Activated CD8-positive, alpha-beta T cell treated with anti-CD3 and anti-CD28 coated beads for 36 hours (primary cell): ENCODE measurements at places on chromosomes 4 and X. TPM values are rescaled to one million over a fixed set of nuclear protein-coding genes. Genes with fewer than 3 reads are reported as not detected.

GPC3 gene
- 0.58 TPM for total RNA-seq

PGM2 gene
- total RNA-seq, result 63.0 TPM

DNA sequence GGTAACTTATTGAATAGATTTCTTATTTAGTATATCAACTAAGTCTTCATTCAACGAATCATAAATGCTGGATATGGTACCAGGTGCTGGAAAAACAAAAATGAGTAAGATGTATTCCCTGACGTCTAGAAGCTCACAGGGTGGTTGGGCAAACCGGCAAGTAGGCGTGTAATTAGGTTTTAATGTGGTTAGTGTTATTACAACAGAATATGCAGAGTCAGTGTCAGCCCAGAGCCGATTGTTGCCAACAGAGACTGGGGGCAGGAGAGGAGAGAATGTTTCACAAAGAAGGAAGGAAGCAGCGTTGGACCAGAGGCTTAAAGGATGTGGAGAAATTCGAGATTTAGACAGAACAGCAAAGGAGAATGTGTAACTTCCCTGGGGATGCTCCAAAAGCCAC is 111.7 kb downstream of the TENM3 start:
- no peak overlapping the region for H3K27ac ChIP-seq
- no peaks in the 10 kb centered on the region for H3K27me3 ChIP-seq
- H3K4me3 ChIP-seq, result no peak overlapping the region
- no peaks in the 10 kb centered on the region for H3K4me1 ChIP-seq
- H3K36me3 ChIP-seq, result no peaks in the 10 kb centered on the region

- no peak overlapping the region for H3K4me3 ChIP-seq
- no peak for DNase-seq
- H3K27me3 ChIP-seq, result no peaks in the 10 kb centered on the region
- no peaks in the 10 kb centered on the region for H3K4me1 ChIP-seq
- H3K27ac ChIP-seq, result no peak overlapping the region
Observed at GRCh38 chr4:181216501-181216900, 1026.7 kb upstream of the TENM3 start.

- H3K4me1 ChIP-seq, result no peaks in the 10 kb centered on the region
- peaks cover 3% of the 10 kb centered on the region for H3K36me3 ChIP-seq
- no peak overlapping the region for H3K4me3 ChIP-seq
- no peaks in the 10 kb centered on the region for H3K27me3 ChIP-seq
- no peak overlapping the region for H3K27ac ChIP-seq
Observed at GRCh38 chrX:20542072-20542471, 275.4 kb upstream of the RPS6KA3 start.

DNA sequence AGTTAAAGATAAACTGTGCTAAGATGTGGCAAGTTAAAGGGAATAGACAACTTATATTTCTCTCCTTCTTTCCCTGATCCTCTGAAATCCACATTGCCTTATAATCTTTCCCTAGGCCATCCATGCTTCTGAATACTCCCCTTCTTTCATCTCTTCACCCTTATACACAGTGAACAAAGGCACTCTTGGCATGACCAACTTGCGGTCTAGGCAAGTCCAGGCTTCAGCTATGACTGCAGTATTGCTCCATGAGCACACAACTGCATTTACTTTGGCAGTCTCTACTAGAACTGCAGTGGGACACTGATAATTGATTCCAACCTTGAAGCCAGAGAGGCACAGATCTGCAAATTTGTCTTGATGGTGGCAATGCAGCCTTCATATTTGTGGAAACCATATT is 24.2 kb upstream of the UBA6 start:
- H3K4me1 ChIP-seq, result peaks cover 8% of the 10 kb centered on the region
- H3K27me3 ChIP-seq, result no peaks in the 10 kb centered on the region
- no peak for DNase-seq
- peaks cover 29% of the 10 kb centered on the region for H3K36me3 ChIP-seq
- H3K4me3 ChIP-seq, result no peak overlapping the region
